ENCODE measurements at places on chromosomes 16 and 17. TPM values are rescaled to one million over a fixed set of nuclear protein-coding genes. Genes with fewer than 3 reads are reported as not detected.
A peak's percentile ranks its signal among the peaks of the same experiment; 100 is the strongest.

The ANKRD40CL gene
- not detected for total RNA-seq

The PITPNM3 gene
- 10.4 TPM for total RNA-seq

- no peak for DNase-seq
These were observed 121.5 kb downstream of the ZFHX3 start for GRCh38 chr16:72926177-72927070.

DNA sequence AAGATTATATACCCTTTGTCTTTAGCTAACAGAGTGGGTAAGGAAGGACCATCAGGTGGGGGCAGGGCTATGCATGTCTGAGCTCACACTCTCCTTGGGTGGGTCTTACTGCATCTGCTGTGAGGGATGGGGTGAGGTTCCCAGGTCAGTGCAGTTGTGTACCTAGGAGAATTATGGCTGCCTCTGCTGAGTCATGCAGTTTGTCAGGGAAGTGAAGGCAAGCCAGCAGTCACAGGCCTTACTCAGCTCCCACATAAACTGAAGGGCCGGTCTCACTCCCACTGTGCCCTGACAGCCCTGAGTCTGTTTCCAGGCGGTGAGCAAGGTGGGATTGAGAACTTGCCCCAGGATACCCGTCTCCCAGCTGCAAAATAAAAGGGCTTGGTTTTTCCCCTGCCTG is 328.6 kb downstream of the MAP2K6 start:
- no peak for DNase-seq

DNA sequence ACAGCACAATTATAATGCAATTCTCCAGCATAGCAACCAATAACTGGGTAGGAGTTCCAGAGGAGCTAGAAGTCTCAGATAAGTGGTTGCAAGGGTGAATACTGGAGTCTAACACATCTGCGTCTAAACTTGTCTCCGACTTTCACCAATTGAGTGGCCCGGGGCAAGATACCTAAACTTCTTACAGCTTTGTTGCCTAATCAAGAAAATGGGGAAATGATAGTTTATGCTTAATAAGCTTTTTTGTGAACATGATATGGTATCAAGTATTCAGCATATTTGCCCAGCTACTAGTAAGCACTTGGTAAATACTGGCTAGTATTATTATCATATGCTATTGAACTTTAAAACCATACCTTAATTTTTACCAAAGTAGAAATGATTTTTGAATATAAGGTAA is 183.5 kb downstream of the KCNJ2 start:
- no peak for DNase-seq

DNA sequence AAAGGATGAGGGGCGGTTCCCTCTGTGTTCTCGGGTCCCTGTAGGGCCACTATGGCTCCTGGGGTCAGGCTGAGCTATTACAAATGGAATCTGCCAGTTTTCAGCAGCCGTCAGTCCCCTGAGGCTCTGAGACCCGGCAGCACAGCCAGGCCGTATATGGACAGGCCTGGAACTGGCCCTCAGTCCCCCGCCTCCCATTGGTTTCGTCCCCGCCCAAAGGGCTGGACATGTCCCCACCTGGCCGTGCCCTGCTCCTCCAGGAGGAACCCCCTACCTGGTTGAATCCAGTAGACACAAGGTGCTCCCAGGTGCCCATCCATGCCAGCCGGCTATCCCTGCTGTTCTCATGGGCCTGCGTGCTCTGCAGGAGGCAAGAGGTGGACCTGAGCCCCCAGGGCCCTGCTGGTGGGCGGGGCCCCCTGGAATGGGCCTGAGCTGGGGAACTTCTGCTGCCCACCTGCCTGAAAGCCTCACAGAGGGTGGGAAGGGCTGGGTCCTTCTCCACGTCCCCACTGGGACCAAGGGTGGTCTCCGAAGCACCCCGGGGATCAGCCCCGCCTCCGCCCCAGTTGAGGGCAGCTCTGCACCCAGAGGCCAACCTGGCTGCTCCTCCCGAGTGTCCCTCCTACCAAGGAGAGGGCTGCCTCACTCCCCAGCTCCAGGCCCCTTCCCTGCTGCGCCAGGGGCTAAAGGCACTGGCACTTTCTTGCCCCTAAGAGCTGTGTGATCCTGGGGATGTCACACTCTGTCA is 16.8 kb downstream of the VASN start:
- peak; percentile 80 for DNase-seq
